Brain pericyte (primary cell): ENCODE measurements at places on chromosomes 7 and 10.

DNA sequence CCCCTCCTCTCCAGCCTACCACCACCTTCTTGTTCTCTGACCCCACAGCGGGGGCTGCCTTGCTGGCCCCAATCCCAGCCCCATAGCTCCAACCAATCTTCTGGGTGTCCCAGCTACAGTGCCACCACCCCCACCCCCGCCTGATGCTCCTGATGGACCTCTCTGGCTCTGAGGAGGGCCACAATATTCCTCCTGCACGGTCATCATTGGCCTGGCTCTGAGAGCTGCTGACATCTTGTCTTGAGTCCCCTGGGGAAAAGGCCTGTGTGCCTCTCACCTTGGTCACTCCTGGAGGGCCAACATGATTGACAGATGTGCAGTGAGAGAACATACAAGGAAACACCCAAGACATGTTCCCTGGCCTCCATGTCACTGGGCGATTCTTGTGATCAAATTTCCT, 7.6 kb downstream of the GDF2 start:
- no peak for DNase-seq

- no peak for DNase-seq
Measured at GRCh38 chr7:135965602-135966001, 11.6 kb downstream of the MTPN start.

GRCh38 chr10:42932735-42933447, 144.0 kb upstream of the RET start:
- DNase-seq: no peak

DNA sequence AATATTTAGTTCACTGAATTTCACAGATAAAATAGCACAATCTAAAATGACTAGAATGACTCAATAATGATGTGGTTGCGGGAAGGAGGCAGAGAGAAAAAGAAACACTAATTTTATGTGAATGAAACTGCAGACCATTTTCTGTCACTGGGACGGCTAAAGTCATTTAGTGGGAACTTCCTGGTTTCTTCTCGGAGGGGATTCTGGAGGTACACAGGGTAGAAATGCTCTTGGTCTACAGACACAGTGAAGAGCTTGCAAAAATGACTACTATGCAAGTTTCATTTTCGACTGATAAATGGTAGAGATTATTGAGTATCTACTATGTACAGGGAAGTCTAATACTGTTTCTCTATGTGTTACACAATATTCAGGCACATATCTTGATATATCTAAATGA, 63.5 kb upstream of the LRRN3 start:
- DNase-seq: no peak

DNA sequence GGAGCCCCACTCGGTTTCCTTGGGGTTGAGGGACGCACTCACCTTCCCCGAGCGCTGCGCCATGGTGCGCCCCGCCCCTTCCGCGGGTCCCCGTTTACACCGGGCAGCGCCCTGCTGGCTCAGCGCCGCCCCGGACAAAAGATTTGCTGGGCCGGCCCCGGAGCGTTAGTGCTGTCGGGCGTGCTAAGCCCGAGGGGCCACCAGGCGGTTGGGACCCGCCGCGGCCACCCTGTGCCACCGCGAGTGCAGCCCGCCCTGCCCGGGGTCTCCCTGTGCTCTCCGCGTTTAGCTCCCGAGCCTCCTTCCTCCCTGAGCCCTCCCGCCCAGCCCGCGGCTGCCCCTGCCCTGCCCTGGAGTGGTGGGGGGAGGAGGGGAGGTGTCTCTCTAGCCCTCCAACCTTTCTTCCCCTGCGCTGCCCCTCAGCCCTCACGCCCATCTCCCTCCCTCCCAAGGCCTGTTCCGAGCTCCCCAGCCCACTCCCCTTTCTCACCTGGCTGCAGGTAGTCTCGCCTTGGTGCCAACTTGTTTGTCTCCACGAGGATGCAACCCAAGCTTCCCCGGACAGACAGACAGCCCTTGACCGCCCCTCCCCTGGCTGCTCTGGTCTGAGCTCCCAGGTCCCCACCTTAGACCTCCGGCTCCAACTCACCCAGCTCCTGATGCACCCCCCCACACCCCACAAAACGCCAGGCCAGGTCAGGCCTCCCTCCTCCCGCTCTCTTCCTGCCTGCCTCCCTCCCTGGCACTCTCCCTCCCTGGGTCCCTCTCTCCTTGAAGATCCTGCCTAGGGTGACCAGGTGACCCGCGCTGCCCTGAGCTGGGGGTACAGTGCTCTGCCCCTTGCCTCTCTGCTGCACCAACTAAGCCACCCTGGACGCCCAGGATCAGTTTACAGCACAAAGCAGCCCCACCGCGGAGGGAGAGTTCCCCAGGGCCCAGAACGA, at the start of gene CRYGN:
TSS of gene CRYGN (minus strand) at position 287 of the 944 bp plus-strand sequence. CDS start at position 63, 224 bp downstream.
- DNase-seq: no peak

DNA sequence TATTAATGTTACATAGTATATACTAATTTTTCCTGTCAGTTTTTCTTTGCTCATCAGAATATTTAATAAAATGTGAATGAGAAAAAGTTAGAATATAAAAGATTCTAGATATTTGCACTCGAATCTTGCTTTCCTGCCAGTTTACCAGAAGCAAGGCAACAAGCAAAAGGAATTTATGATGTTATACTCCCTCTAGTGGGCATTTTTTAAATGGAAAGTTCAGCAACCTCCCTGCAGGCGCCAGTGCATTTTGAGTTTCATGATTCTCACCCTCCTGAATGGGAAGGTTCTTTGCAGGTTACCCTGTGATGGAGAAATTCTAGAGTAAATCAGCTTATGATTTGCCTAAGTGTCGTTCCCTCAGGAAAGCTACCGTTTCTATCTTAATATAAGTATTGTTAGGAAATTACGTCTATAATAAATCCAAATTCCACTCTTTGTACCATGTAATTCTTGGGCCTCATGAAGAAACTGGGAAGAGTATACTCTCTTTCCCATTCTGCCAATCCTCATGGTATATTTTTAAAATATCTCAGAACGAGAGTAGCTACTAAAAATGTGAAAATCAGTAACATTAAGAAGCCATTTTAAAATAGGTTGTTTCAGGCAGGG, 350.0 kb downstream of the CRPPA start:
- no peak for DNase-seq

- DNase-seq: no peak
Measured at GRCh38 chr7:33744293-33745075, 160.9 kb upstream of the BMPER start.

- DNase-seq: no peak
Measured at GRCh38 chr10:92284112-92284704, 6.7 kb downstream of the CPEB3 start.

DNA sequence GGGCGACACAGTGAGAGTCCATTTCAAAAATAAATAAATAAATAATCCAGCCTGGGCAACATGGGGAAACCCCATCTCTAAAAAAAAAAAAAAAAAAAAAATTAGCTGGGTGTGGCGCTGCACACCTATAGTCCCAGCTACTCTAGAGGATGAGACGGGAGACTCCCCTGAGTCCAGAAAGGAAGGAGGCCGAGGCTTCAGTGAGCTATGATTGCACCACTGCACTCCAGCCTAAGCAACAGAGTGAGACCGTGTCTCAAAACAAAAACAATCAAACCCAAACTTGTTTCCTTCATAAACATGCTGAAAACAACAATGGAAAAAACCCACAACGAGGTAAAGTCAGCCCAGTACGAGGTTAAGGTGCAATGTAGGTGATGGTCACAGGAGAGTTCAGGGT, 1.2 kb downstream of the COX19 start:
- no peak for DNase-seq

DNA sequence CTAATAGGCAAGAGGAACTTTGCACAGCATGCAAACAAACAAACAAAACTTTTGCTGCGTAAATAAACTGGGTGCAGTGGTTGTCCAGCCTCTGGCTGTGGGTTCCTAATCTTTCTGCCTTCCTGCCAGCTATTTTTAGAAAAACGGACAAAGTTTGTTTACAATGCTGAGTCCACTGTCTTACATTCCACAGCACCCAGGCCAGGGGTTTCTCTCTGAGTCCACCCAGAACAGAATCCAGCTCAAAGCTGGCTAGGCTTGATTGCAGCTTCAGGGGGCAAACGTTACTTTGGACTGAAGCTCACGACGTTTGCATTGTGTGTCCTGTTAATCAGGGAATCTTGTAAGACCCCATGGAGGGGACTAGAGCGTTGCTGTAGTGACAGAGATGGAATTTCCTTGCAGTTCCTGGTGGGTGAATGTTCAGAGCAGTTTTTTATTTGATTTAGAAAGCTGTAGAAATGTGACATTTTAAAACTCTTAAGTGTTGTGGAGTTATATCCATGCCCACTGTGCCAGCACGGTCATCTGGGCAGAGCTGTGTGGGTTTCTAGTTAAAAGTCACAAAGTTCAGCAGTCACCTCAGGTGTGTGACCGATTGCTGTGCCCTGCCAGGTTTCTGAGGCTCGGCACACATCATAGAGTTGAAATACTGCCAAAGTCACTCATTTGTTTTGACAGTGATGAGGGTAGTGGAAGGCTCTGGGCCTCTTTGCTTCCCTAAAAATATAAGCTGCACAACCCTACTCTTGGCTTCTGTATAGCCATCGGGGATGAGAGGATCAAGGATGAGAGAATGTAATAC, 247.0 kb downstream of the STK31 start:
- no peak for DNase-seq

- DNase-seq: no peak
Measured at GRCh38 chr10:97129666-97130065, 56.1 kb downstream of the SLIT1 start.

DNA sequence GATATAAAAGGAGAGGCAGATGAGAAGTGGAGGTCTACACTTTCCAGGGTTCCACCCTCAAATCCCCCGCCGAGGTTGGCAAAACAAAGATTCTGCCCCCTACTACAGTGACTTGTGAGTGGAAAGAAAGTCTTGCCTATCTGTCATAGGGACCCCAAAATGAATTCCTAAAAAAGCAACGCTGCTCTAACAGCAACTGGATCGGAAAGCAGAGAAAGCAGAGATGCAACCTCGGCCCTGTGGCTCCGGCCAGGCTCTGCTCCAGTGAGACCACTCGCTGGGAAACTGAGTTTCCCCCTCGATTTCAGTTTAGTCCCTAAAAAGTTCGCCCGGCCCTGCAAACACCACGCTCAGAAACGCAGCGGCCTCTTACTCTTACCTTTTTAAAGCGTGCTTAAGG, 297.9 kb upstream of the NFE2L3 start:
- DNase-seq: no peak

DNA sequence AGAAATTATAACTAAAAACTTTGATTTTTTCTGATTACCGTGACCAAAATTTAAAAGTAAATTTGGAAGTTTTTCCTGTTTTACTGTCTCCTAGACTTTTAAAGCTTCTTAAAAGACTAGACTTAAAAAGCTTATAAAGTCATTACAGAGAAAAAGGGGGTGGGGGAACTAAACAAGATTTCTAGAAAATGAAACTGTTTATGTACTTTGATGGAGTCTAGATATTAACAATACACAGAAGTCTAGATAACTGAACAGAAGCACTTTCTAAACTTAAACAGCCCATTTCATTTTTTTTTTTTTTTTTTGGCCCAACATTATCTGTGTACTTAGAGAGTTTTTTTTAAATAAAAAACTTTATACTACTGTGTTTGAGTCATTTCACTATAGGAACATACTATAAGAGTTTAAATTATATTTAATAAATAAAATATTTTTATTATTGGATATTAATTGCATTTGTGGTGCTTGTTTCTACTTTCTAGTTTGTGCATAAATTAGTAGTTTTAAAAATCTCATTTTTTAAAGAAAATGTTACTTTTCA, 98.5 kb downstream of the PHTF2 start:
- no peak for DNase-seq

DNA sequence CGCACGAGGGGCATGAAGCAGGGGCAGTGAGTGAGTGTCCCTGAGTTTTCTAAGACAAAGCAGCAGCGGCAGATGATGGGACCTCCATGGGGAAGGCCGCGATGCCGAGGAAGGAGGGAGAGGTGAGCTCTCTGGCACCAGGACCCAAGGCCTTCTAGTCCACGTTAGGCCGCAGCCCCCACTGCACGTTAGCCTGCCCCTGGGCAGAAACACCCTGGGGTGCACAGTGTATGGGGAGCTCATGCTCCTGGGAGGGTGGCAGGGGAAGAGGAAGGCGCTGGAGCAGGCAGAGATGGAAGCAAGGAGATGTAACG, 97.3 kb upstream of the IKZF1 start:
- no peak for DNase-seq

- no peak for DNase-seq
Measured at GRCh38 chr7:22110881-22111280, 165.2 kb upstream of the CDCA7L start.

DNA sequence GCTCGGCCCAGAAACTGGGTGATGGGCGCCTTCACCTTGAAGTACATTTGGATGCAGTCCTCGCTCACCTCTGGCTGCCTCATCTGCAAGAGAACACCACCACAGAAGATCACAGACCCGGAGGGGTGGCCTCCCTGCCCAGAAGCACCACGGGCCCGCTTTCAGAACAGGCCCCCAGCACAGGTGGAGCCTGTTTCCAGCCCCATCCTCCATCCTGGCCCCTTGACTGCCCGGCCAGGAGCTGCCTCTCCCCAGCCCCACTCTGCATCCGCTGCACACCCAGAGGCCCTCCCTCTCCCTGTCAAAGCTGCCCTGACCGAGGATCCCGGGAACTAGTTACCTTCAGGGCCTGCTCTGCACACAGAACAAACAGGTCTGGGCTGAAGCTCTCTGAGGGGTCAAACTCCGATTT, 724 bp downstream of the CFAP46 start:
- DNase-seq: no peak

DNA sequence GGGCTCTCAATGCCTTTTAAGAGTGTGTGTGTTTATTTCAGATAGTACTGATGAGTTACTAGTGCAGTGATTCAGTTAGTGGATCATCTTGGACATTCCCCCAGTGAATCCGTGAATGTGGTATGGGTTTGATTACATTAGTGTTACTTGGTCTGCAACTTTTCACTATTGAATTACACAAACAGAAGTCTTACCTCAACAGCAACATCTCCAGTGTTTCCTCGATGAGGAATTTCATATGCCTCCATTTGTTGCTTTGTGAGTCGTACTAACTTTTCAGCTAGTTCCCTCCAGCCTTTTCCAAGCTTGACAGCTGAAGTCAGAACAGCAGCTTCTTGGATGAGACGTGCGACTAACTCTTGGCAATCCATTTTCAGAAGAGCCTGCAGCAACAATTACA, 63.2 kb downstream of the MACC1 start:
- DNase-seq: no peak

- DNase-seq: no peak
Measured at GRCh38 chr7:152669758-152670157, 6.2 kb downstream of the XRCC2 start.

- DNase-seq: no peak
Measured at GRCh38 chr10:108362296-108362695, 1197.8 kb upstream of the SORCS1 start.

- no peak for DNase-seq
Measured at GRCh38 chr10:11501600-11501999, 109.8 kb downstream of the USP6NL start.

- no peak for DNase-seq
Measured at GRCh38 chr10:16699435-16700057, 117.7 kb downstream of the RSU1 start.
